GM12864 (cell line): ENCODE measurements at places on chromosomes 2 and 18.

GRCh38 chr2:127733816-127734537 is 32.7 kb downstream of the SFT2D3 start:
- DNase-seq: no peak

DNA sequence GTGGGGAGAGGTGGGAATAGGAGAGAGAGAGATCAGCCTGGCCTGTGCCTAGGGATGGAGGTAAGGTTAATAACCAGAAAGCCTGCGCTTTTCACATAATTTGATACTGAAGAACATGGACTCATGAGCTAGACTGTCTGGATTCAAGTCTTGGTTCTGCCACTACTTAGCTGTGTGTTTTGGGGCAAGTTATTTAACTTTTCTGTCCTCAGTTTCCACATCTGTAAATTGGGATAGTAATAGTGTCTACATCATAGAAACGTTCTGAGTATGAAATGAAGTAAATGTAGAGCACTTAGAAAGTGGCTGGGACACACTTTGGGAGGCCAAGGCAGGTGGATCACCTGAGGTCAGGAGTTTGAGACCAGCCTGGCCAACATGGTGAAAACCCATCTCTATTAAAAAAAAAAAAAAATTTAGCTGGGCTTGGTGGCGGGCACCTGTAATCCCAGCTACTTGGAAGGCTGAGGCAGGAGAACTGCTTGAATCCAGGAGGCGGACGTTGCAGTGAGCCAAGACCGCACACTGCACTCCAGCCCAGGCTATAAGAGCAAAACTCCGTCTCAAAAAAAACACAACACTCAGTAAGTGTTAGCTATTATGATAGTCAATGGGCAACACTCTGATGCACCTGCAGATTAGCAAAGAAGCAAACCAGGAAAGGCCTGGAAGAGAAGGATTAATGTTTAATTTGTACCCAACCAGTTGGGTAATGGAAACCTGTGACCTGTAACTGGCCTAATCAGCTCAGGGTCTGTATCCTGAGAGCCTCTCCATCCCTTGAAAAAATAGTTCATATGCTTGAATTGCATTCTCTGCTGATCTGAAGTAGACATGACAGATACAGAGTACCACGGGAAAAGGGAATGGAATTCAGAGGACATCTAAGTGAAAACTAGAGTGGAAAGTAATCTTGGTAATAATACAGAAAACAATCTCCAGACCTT is 6.8 kb downstream of the GALM start:
- DNase-seq: no peak

GRCh38 chr18:68962623-68963022 is 164.7 kb downstream of the CCDC102B start:
- no peak for DNase-seq

DNA sequence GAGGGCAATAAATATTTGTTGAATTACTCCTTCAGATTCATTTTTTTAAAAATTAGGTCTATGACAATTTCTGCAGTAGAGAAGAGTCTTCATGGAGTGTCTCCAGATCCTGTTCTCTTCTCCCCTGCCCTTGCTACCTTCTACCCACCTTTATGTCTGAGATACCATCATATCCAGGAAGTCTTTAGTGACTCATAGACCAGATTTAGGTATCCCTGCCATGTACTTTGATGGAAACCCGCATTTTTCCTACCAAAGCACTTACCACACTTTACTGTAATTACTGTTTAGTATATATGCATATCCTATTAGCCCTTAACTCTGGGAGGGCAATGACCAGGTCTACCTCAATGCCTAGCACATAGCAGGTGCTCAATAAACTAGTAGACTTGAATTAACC is 11.6 kb downstream of the ZNF397 start:
- no peak for DNase-seq

GRCh38 chr18:63619661-63620060 is 24.4 kb downstream of the SERPINB4 start:
- no peak for DNase-seq

DNA sequence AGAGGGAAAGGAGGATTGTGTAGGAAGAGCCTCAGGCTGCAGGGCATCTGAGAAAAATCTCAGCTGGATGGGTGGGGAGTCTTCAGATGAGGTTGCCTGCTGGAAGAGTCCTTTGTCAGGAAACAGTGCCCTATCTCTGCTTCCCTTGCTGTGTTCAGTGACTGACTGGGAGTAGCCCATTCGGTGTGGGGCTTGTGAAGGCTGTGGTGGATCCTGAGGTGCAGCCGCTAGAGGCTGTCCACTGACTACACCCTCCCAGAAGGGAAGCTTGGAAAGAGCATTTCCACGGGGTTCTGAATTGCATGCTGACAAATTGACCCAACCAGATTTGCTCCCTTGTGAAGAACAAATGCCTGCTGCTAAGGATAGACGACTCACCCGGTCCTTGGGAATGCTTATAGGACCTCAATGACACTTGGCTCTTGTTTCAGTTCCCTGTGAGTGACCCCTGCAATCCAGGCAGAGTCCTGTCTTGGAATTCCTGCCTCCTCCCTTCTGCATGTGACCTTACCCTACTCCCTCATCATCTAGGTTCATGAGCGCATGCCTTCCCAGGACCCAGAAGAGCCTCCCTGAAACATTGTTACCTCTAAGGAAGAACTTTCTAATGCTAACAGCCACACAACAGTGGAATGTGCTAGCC is 109.7 kb upstream of the FAM136A start:
- no peak for DNase-seq

DNA sequence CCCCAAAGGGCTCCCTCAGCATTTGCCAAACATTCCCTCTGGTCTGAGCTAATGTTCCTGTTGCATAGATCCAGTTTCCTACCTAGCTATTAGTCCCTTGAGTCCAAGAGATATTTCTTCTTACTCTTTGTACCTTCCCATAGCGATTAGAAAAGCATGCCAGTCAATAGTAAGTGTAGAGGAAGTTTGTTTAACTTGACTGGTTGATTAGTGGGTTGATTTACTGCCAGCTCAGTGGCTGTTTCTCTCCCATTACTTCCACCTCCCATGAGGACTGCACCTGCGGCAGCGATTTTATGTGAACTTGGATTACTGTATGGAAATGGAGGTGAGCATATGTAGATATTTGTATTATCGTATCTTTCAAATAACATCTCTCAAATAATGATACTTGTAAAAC is 1748.4 kb upstream of the CELF4 start:
- DNase-seq: no peak

GRCh38 chr2:23791030-23791429 is 135.9 kb downstream of the ATAD2B start:
- DNase-seq: no peak
